ENCODE measurements at places on chromosomes 5 and 9.

GRCh38 chr9:126474206-126474765 lies 139.4 kb upstream of the LMX1B start:
- no peak for DNase-seq

DNA sequence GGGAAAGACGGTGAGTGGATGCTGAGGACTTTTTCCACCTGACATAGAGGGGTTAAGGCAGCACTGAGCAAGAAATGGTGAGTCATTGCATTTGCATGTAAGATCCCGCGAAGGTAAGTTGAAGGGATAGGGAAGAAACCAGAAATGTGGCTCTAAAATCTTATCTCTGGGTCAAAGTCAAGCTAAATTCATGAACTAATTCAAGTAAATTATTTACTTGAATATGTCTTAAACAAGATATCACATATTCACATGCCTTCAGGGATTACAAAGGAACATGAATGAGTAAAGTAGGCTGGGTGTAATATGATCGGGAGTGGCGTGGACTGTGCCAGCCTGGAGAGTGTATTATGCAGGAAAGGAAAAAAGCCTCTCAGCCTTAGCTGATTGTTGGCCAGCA lies 74.4 kb upstream of the EQTN start:
- no peak for DNase-seq

DNA sequence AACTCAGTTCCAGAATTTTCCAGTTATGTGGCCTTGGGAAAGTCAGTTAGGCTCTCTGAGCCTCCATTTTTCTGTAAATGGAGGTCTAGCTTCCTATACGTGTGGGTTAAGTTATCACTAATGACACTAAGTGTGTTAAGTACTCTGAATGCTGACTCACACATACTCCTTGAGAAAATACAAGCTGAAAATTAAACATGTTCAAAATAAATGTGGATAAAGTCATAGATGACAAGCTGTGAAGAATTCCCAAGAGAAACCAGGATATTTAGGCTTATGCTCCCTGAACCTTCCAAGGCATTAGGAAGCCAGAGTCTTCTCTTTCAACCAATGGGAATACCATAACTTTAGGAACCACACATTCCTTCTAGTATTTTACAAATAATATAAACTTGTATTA lies 58.1 kb downstream of the ABCA1 start:
- no peak for DNase-seq

- no peak for DNase-seq
Measured at GRCh38 chr5:33379757-33380156, 61.0 kb upstream of the TARS1 start.

GRCh38 chr9:107464516-107464915 lies 25.1 kb downstream of the KLF4 start:
- no peak for DNase-seq

DNA sequence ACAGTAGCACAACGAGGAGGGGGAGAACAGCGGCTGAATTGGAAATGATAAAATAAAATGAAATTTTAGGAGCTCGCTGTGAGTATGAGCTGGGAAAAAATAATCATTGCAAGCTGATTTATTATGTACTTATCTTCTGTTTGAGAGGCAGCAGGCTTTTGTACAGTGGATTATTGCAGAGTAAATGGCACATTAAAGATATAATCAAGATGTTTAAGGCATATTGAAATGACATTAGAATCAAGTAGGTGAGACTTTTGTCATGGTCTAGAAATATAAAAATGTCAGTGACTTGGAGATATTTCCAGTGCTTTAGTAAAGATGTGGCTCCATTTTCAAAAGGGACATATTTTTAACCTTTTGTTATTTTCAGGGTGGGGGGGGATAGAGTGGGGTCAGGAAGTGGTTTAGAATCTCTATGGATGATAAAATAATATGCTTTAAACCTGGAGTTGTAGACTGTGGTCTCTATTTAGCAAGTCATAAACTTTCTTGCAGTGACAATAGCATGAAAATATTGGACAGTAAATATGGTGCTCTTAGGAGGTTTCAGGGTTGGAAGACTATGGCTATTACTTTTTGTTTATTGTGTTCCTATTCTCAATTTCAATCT lies 46.8 kb downstream of the PTTG1 start:
- no peak for DNase-seq

GRCh38 chr5:104793755-104794080 lies 1231.1 kb upstream of the NUDT12 start:
- DNase-seq, result no peak

DNA sequence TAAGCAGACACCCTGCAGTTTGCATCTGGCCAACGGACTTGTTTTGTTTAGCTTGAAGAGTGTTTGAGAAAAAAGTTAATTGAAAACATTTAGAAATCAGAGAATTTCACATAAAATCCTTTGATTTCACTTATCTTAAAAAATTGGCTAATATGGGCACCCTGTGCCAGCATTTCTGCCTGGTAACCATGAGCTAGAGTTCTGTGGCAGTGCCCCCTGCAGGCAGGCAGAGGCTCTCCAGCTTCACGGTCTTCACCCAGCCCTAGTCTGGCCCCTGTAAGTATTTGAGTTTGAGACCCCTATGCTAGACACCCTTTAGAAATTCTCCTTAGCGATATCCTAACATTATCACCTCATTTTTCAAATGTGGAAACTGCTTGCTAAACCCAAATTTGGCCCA lies 18.8 kb upstream of the FANCC start:
- DNase-seq, result no peak

DNA sequence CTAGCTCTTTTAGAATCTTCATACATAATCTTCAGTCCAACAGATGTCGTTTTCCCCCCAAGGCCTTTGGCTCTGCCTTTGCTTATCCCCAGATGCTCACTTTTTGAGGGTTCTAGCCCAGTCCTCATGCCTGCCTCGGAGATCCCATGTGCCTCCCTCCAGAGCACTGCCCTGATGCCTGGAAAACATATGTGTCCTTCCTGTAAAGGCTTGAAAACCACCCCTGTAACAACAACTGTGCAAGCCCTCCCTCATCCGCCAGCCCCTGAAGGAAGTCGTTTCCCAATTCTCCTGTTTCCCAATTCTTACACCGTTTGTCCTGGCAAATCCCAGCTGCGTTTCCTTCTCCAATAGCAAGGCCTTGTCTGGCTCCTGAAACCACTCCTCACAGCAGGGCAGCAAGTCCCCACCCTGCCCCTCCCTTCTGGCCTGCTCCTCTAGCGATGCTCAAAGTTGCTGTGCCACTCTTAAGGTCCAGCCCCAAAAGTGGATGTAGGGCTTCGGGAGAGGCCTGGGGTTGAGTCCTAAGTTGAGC lies 52.2 kb downstream of the SLC36A1 start:
- DNase-seq, result no peak

GRCh38 chr5:169133531-169133930 lies 167.4 kb downstream of the SLIT3 start:
- DNase-seq, result no peak

- DNase-seq, result no peak
Measured at GRCh38 chr5:84863020-84863419, 478.3 kb upstream of the EDIL3 start.

- DNase-seq, result no peak
Measured at GRCh38 chr5:124979251-124979650, 232.8 kb upstream of the ZNF608 start.

GRCh38 chr9:113665756-113666155 lies 202.2 kb downstream of the RGS3 start:
- no peak for DNase-seq

- no peak for DNase-seq
Measured at GRCh38 chr9:89721176-89721700, 116.4 kb downstream of the GADD45G start.

DNA sequence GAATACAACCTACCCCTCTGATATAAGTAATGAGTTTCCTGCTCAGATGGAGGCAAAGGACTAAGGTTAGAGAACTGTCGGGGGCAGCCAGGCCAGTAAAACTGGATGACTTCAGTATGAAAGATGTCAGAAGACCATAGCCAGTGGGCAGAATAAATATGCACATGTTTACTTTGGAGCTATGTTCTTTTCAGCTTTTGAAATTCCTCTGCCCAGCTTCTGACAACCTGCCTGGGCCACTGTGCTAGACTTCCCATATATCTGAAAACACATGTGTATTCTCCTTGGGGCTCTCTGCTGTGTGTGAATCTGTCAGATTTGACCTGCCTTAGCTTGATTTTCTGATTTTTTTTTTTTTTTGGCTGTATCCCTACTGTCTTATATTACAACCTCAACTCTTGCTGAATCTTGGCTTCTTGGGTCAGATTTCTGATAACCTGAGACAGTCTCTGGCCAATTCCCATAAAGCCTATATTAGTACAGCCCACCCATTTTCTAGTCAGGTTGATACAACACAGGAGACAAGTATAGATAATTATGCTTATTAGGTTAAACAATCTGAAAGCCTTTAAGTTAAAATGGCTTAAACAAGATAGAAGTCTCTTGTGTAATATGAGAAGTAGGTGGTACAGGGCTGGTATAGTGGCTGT lies 76.6 kb upstream of the PRLR start:
- DNase-seq, result no peak

- DNase-seq, result no peak
Measured at GRCh38 chr5:127011153-127011552, 19.2 kb downstream of the MARCHF3 start.

- no peak for DNase-seq
Measured at GRCh38 chr5:110957934-110958333, 113.6 kb upstream of the TSLP start.

- DNase-seq, result peak; percentile 64
Measured at GRCh38 chr9:19456996-19457692, 48.3 kb downstream of the ACER2 start.

- no peak for DNase-seq
Measured at GRCh38 chr9:123615381-123615780, 259.4 kb downstream of the CRB2 start.

GRCh38 chr9:127972236-127972871 lies 8.4 kb downstream of the EEIG1 start:
- DNase-seq, result no peak

DNA sequence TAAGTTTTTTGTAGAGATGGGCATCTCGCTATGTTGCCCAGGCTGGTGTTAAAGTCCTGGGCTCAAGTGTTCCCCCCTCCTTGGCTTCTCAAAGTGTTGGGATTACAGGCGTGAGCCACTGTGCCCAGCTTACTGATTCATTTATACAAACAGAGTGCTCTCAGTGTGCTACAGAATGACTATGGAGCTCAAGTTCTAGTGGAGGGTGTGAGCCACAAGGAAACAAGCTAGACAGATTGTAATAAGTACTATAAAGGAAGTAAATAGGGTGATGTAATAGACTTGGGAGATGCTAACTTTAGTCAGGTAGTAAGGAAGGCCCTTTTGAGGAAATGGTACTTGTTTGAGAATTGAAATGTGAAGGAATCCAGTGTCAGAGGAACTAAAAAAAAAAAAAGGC lies 1.7 kb upstream of the TMEM267 start:
- no peak for DNase-seq

DNA sequence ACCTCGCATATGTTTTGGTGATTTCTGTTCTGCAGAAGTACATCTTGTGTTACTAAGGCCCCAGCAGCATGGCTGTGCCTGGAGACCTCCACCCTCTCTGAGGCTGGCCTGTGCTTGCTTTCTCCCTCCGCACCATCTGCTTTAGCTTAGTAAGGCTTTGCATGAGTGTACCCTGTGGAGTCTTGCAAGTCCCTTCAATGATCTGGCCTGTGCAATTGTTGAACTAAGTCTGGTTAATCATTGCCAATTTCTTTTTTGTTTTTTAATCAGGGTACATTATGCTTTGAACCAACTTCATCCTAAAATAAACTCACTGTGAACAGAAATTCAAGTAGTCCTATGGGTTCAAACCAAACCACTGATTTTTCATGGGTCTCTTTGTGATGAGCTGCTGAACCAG lies 32.3 kb downstream of the ACOT12 start:
- no peak for DNase-seq

All from stimulated activated CD4-positive, alpha-beta T cell treated with anti-CD3 and anti-CD28 coated beads, Interleukin-1b, Interleukin-23, amount 100 ng/mL, for 24 hours (primary cell).